ENCODE measurements at places on chromosomes 11 and 22.

- peak; percentile 37 for DNase-seq
Observed at GRCh38 chr22:42805016-42805997, 51.8 kb downstream of the ARFGAP3 start.

DNA sequence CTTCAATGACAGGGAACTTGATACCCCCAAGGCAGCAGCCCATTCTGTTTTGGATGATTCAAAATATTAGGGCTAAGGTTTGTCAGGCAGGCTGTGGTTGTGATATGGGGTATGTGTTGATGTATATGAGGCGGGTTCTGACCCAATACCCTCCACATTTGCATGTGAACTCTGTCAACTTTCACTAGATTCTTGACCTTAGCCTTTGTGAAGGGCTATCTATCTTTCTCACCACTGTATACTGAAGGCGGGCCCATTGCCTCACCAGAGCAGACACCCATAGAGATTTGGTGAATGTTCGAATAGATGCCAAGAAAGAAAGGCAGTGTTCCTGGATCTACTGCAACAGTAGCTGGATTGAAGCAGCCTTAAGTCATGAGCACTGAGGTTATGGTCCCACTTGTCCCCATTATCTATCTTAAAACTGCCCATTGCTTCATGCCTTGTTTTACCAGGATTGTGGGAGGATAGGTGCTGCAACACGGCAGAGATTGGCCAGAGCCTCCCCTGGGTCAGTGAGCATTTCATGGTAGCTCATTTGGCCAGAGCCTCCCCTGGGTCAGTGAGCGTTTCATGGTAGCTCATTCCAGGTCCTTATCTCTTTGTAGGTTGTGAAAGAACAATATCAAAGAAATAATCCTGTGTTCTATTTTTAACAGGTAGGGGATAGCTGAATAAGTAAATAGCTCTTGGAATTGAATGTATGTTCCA is 399.6 kb downstream of the TMEM135 start:
- DNase-seq: no peak

- no peak for DNase-seq
Observed at GRCh38 chr11:103888541-103888951, 147.9 kb upstream of the DDI1 start.

DNA sequence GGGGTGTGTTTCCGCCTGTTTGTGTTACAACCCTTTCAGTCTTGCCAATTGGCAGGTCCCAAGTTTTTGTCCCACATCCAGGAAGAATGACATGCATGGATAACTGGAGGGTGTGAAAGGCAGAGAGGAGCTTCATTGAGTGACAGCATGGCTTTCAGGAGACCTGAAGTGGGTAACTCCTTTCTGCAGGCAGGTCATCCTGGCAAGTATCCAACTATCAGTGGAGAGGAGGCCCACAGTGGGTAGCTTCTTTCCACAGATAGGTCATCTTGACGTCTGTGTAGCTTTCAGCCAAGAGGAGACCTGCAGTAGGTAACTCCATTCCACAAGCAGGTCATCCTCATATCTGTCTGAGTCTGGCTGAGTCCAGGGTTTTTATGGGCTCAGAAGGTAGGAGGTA is 1268.8 kb upstream of the CNTN5 start:
- DNase-seq: no peak

GRCh38 chr11:126969865-126970479 is 30.6 kb downstream of the KIRREL3 start:
- DNase-seq: peak; percentile 10

- DNase-seq: no peak
Observed at GRCh38 chr22:30910358-30910757, 58.2 kb downstream of the MORC2 start.

GRCh38 chr11:108698844-108699642 is 34.2 kb downstream of the DDX10 start:
- peak; percentile 54 for DNase-seq

GRCh38 chr11:88297863-88298262 is 39.7 kb downstream of the CTSC start:
- DNase-seq: no peak

DNA sequence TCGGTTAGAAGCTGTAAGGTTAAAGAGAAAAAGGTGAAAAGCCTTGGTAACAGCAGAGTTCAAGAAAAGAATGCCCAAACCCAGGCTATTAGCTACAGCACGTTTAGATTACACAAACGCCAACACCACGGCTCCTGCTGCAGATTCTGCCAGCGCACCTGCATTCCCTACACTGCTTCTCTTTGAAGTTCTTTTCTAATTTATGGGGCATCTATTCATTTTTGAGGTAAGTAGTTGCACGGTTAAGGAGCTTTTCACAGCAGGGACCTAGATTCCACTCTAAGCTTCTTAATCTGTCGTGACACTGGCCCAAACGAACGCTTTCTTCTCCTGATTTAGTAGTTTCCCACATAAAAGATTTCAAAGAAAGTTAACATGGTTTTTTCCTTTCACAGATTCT is 38.0 kb upstream of the CHKA start:
- DNase-seq: no peak

DNA sequence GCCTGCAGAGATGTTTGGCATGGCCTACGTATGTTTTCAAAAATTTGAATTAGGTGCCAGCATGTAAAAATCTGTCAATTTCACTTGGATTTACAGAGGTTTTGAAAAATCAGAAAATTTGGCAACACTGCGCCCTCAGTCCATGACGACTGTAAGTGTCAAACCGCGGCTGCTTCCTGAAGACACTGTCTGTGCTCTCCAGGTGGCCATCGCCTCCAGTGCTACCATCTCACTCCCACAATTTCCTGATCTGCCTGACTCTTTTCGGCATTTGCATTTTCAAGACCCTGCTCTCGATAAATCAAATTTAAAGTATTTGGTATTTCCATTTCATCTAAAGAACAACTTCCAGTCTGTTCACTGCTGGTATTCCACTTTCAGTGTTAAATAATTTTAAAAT is 34.6 kb downstream of the VSIG10L2 start:
- DNase-seq: no peak

All from NCI-H2029 treated with DMSO at 0.1 percent for 48 hours (cell line).